RPMI8226 (cell line): ENCODE measurements at places on chromosomes 6 and 20.

GRCh38 chr6:5094327-5094726 is 9.2 kb downstream of the PPP1R3G start:
- no peak for DNase-seq

DNA sequence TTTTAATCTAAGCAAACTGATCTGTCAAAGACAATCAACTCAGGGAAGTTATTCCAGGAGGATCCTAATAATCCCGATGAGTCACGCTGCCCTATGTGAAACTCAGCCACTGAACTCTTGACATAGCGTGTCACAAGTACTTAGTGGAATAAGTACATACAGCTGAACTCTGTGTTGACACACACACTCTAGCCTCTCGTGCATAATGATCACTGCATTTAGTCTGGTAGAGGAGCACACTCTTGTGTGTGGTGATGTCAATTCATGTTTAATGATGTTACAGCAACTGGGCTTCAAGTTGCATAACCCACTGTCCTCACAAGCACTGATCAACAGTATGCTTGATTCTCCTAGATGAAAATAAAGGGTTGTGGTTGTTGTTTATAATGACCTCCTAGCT is 148.3 kb downstream of the HACE1 start:
- DNase-seq, result no peak

DNA sequence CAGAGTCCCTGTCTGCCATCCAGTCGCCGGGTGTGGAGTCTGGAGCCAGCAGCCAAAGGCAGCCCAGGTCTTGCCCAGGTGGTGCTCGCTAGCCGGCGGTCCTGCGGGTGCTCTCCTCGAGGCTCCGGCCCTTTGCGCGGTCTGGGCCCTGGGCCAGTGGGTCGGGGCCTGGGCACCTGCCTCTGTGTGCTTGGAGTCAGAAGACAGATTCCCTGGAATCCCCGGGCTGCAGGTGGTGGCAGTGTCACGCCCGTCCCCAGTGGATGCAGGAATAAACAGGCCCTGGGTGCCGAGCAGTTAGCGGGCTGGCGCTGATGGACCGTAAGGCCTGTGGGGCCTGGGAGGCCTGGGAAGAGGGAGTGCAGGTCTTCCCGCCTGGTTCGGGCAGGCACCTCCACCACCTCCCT is 5.3 kb downstream of the SS18L1 start:
- no peak for DNase-seq

DNA sequence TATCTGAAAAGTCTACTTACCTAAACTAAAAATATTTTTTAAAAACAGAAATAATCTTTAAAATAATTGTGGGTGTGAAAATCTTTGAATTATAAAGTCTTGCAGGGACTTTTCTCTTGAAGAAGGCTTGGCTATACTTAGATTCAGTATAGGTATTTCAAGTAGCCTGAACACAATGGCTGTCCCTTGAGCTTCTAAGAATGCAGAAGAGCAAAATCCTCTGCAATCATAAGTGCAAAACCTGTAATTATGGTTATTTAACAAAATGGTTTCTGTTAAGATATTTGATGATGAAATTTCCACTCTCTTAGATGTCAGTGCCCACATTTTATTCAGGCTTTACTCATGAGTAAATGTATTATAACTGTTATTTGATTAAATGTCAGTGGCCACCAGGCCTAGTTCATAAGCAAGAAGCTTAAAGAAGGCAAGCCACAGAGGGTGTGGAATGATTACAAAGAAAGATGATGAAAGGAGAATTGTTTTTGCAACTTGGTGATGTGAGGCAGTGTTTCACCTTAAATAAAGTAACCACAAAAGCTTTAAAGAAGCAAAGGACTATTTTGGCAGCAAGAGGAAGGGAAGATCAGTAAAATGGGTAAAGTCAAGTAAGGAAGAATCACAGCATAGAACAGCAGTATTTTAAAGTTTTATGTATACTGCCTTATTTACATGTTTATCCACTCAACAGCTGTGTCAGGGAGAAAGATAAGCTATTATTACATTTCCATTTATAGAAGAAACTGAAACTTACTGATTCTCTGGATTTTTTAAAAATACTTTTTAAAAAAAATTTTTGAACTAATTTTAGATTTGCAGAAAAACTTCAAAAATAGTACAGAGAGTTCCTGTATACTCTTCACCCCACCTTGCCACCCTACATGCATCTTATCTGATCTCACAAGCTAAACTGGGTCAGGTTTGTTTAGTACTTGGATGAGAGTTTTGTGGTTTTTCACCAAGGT is 351.2 kb upstream of the RUNX2 start:
- peak; percentile 10 for DNase-seq

GRCh38 chr6:107642861-107643328 is 153.0 kb downstream of the SOBP start:
- no peak for DNase-seq

GRCh38 chr20:51500311-51500710 is 42.2 kb downstream of the NFATC2 start:
- no peak for DNase-seq

DNA sequence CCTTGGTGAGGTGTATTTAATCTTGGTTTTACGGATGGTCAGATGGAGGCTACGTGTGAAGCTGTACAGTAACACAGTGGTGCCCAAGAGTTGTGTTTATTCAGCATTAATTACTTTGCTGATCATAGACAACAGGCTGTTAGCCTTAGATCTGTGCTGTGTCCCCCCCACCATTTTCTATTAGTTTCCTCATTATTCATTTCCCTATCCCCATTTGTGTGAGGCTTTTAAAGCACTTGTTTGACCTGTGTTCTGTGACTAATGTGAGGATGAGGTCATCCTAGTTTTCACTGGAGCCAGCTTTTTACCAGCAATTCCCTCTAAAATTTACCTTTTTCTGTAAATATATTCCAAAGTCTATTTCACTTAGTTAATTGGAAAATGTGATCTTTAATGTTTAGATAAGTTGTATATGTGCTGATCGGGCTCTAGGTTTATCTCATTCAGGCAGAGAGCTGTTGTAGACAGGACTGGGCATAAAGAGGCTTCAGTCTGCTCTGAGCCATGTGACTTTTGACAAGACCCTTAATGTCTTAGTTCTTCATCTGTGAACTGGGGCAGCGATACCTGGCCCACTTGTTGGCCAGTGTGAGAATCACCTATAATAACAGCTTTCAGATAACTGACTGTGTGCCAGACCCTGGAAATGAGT is 8.4 kb downstream of the MAPRE1 start:
- DNase-seq, result no peak

DNA sequence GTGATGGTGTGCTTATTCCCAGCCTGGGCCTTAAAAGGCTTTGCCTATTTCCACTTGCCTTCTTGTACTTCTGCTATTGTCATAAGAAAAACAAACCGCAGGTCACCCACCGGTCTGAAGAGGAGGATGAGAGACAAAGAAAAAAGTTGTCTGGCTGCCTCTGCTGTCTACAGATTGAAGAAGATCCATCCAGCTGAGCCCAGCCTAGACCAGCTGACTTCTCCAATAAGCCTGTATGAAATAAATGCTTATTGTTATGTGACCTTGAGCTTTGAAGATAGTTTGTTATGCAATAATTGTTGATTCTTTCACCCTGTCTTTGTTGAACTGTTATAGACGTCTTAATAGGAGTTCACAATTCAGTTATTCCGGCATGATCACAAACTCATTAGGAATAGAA is 223.8 kb upstream of the PRSS16 start:
- no peak for DNase-seq

- DNase-seq, result no peak
Observed at GRCh38 chr6:38387461-38387860, 252.3 kb downstream of the BTBD9 start.

- DNase-seq, result no peak
Observed at GRCh38 chr6:139262519-139263300, 29.1 kb downstream of the TXLNB start.

GRCh38 chr20:46674253-46675083 is 14.8 kb downstream of the TP53RK start:
- no peak for DNase-seq

GRCh38 chr6:14077193-14077867 is 40.2 kb upstream of the CD83 start:
- no peak for DNase-seq

DNA sequence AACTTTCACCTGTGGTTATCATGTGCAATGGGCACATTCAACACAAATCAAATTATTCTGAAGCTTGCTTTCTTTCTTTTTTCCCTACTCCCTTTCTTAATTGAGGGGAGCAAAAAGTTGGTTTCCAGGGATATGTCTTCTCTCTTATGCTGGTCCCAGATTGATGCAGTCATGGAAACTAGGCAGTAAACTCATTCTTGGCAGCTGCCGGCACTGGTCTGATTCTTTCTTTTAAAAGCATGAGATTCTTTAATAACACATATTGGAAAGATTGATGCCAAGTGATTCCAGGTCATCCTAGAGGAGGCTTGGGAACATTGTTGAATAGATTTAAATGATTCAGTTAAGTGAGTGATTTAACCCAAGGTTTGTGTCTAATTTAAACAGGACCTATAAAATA is 29.0 kb downstream of the PTPRA start:
- no peak for DNase-seq

DNA sequence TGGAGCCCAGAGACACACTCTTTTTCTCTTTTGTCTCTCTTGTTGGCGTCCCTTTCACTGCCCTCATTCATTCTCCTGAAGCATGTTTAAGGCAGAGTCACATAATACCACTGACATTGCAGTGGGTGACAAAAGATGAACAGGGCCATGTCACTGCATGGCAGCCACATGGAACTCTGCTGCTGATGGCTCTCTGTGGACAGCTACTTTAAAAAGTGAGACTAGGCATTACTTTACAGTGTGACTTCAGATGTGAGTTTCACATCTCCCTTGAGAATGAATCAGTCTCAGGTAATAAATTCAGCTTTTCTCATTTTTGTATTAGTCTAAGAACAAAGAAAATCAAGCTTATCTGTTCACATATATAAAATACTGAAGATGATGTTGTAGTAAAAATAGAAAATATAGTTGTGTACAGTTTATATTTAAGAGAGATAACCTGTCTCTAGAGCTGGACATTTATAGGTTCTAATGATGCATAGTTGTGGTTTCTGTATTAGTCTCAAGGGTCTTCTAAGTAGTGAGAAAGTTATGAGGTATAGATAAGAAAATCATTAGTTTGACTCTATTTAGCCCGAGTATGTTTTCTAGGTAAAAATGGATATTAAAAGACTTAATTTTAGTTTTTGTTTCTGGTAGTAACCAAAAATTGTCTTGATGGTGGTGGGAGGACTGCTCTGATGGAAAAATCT is 6.1 kb downstream of the MRS2 start:
- DNase-seq, result no peak

DNA sequence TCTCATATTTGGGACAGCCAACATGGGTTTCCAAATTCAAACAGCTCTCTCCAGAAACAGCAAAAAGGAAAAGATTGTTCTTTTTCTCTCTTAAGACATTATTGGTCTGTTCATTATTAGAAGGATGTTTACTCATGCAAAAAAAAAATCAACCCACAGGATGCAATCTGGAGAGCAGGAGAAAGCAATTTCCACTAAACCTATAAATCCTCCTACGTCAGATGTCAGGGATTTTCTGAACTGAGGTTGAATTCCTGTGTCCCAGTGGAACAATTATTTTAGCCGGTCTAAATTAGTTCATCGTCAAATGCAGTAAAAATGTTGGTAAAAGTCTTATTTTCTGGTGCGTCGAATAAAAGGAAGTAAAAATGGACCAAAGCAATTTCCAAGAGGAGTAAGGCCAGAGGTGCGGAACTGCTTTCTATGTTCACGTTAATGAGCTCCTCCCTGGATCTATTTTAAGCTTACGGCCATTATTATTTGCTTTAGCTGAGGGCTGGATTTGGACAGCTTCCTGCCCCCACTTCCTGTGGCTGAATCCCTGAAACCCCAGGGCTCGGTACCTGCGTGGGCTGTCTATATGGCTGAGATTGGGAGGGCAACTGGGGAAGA is at the start of gene GABRR1:
Gene GABRR1, minus strand, starts transcription at position 60 of the 612 bp plus-strand sequence. Its CDS starts 36 bp downstream, at position 24.
- no peak for DNase-seq

DNA sequence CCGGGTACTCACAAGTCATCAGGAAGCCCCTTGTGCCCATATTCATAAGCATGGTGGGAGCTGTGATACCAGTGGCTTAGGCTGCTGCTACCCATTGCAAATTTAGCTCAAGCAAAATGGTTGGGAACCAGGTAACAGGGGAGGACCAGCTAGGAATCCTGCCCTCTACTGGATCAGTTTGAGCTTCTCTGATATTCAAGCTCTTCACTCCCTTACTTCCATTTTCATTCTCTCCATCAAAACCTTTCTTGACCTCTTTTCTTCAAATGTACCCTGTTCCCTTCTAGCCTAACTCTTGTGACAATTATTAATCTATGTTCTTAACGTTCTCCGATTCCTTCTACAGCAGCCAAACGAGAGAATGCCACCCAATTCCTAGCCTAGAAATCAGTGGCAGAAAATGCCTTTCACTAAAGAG is 9.7 kb downstream of the NOL7 start:
- peak; percentile 74 for DNase-seq

- no peak for DNase-seq
Observed at GRCh38 chr20:3759316-3759823, 8.2 kb downstream of the ADISSP start.

GRCh38 chr6:85346196-85346595 is 103.7 kb upstream of the NT5E start:
- no peak for DNase-seq

GRCh38 chr6:57298741-57299140 is 18.7 kb upstream of the PRIM2 start:
- no peak for DNase-seq

GRCh38 chr6:20313960-20314530 is 87.6 kb upstream of the E2F3 start:
- no peak for DNase-seq

GRCh38 chr20:53678315-53678989 is 84.8 kb upstream of the ZNF217 start:
- DNase-seq, result no peak

DNA sequence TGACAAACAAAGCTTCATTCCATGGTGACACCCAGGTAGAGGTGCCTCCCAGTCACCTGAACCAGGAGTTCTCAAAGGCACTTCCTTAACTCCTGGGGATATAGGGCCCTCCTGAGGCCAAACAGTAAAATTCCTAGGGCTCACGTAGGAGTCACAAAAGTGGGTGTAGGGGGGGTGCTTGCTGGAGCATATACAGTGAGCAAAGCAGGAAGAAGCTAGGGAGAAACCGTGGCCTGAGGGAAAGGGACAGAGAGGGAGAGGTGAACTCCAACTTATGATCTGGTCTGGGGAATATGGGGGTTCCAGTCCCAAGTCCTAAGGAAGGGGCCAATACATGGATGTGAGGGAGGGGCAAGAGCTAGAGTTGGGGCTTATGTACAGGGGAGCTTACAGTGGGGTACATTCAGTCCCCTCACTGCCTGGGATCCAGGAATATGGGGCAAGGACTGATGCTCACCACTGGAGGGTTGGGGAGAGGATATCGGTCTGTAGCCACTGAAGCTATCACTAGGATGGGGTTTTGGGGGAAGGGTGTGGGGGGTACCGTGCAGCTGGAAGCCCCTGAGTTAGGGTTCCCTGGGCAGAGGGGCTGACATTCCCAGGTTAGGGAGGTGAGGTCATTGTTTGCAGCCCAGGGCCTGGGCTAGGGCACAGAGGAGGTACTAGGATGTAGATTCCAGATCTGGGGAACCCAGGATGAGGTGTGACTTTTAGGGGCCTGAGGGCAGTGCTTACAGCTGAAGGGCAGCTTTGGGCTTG is 950 bp downstream of the PEDS1 start:
- no peak for DNase-seq

- DNase-seq, result no peak
Observed at GRCh38 chr6:150320442-150320841, 48.4 kb upstream of the IYD start.
